Stimulated activated CD8-positive, alpha-beta memory T cell treated with anti-CD3 and anti-CD28 coated beads, Interleukin-12 subunit alpha, Interleukin-12 subunit beta, amount 100 ng/mL, for 4 hours (primary cell): ENCODE measurements at places on chromosomes 3 and 15.

DNA sequence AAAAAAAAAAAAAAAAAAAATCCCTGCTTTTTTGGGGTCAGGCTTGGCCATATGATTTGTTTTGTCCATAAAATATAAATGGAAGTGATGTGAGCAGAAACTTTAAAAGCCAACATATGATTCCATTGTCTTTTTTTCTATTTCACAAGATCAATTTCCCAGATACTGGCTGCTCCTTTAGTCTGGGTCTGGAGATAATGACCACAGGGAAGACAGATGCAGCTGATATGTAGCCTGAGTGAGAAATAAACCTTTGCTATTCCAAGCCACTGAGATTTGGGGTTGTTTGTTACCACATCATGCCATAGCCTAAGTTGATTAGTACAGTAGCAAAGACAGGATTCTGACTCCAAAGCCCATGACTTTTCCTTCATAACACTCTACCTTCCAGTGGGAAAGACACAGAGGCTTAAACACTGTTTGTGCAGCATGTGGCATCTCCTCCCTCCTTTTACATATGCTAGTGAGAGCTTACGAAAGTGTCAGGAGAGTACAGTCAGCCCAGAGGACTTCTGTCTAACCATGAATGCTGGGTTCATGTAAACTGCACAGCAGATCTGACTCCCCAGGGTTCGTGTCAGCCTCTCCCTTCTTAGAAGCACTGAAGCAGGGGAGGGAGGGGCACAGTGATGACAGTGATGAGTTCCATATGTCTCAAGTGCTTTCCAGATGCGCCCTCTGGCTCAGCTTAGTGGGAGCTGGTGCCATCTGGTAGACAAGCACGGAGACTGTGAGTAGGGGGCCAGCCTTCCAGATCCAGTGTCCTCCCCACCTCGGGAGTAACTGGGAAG is 36.7 kb upstream of the SLC7A14 start:
- no peak for DNase-seq

GRCh38 chr3:244041-244440 is 47.5 kb downstream of the CHL1 start:
- no peak for DNase-seq

DNA sequence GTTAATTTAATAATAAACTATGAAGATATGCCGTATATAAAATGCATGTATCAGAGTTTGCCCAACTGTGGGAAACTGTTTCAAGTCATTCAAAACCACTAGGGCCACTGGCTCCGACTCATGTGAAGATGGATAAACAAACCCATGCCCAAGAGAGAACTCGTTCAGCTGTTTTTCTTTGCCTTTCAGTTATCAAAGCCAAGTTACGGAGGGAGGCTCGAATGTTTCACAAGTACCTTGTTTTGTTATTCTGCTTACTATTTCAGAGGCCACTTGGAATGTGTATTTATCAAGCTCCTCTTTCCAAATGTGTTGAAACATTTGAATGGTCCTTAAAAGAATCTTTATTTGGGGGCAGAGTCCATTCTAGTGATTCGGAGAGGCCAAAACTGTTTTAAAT is 82.1 kb downstream of the DUT start:
- no peak for DNase-seq

GRCh38 chr3:23129817-23130216 is 73.3 kb upstream of the UBE2E2 start:
- no peak for DNase-seq

DNA sequence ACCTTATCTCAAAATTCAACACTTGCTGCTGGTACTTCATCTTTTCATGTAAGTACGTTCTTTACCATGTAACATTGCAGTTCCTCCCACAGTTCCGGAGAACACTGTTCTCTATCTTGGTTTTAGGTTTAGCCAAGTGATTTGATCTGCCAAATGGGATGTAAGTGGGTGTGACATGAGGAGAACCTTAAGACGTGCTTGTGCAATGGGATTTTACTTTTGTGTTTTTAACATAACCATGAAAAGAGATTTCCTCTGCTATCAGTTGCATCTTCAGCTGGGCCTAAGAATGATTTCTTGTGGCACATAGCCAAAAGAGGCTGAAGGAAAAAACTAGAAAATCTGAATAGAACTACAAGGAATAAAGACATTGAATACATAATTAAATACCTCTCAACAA is 894.5 kb upstream of the ALCAM start:
- DNase-seq = no peak

DNA sequence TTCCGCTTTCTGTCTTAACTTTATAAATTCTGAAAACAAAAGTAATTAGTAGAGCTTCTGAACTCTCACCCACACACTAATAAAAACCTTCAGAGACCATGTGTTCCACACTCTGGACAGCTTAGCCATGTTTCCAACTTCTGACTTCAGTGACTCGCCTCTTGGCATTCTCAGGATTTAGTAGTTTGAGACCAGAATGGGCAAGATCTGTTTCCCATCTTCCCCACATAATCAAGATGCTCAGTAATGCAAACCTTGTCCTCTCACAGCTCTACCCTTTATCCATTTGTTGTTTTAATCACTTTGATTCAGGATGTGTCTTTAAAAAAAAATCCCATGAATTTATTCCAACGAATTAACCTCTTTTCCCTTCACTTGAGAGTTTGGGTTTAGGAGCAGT is 166.6 kb upstream of the SLC24A5 start:
- DNase-seq = no peak

DNA sequence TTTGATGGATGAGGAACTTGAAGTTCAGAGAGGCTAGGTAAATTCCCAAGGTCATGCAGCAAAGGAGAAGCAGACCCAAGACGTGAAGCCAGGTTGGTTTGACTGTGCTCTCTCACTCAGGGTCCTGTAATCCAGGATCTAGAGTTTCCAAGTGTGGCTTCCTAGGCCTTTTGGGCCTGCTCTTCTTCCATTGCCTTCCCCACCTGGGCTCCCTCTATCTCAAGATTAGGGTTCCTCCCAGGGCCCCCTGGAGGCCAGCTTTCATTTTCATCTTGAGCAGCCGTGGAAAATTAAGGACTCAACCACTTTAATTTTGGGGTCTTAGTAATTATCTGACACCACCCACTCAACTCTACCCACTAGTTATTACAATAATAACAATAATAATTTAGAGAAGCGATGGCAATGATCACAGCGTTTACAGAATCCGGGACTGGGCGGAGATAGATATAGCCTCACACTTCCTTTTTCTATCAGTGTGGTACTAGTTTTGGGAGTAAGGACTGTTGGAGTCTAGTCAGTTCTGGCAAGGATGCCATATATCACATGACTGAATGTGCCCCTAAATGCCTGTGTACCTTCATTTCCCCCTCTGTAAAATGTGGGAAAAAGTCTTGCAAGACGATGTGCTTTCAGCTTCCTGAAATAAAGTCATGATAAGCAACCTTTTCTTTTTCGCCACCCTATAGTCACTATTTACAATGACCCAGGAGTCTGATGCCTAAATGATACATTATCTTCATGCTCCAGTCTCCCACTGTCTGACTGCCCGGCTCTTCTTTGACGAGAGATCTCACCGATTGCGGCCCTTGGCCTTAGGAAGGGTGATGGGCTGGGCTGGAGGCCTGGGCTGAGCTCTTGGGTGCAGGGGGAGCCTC is 30.2 kb upstream of the MAGEF1 start:
- no peak for DNase-seq

DNA sequence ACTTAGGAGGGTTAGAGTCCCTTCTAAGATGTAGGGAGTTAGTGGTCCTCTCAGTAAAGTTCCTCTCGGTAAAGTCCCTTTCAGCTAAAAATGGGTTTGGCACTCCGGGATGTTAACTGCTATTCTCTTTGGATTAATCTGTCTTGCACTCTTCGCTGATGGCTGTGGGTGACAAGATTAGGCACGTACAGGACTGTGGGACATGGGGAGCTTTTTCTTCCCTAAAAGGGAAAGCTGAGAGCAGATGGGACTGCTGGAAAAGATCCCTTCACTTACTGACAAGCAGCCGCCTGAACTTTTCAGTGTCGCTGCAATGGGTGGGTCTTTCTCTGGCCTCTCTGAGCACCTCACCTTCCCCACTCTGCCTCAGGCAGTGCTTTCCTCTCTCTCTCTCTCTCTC is 16.4 kb upstream of the HHATL start:
- DNase-seq = no peak

GRCh38 chr3:108477511-108478147 is 32.8 kb downstream of the MYH15 start:
- DNase-seq = no peak

- DNase-seq = no peak
Measured at GRCh38 chr15:49212897-49213296, 42.9 kb downstream of the GALK2 start.

DNA sequence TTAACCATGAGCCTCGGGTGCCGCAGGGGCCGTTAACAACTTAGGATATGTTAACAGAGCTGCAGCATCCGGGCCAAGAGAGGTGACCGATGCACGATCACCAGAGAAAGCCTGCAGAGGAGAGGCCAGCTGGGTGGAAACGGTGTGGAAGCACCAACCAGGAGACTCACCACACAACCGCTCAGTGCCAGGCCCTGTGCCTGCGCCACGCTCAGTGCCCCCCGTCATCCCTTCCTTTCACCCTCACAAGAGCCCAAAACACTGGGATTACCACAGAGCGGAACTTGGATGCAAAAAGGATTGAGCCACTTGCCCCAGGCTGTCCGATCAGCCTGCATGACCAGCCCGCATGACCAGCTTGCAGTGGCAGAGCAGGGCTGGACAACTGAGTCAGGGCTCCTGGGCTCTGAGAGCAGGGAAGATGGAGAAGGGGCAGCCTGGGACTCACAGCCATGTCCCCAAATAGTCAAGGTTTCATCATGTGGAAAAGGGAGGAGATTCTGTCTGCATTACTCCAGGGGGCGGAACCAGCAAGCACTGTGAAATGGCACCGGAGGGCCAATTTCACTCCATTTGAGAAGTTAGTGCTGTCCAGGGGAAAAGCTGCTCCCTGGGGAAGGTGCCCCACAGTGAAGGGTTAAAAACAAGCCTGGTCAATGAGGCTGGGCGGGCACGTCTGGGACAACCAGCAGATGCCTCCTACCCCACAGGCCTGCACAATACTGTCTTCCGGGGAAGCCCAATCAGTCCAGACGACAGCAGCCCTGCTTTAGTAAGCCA is 156.8 kb downstream of the ATP10A start:
- DNase-seq = no peak

- no peak for DNase-seq
Measured at GRCh38 chr3:58562498-58562897, 14.7 kb downstream of the FAM107A start.

- DNase-seq = no peak
Measured at GRCh38 chr3:46665763-46666452, 27.6 kb downstream of the ALS2CL start.

GRCh38 chr3:72031581-72031980 is 246.6 kb upstream of the PROK2 start:
- no peak for DNase-seq

- no peak for DNase-seq
Measured at GRCh38 chr15:66716656-66717020, 14.6 kb downstream of the SMAD6 start.

GRCh38 chr3:87004883-87005282 is 13.9 kb upstream of the VGLL3 start:
- no peak for DNase-seq

DNA sequence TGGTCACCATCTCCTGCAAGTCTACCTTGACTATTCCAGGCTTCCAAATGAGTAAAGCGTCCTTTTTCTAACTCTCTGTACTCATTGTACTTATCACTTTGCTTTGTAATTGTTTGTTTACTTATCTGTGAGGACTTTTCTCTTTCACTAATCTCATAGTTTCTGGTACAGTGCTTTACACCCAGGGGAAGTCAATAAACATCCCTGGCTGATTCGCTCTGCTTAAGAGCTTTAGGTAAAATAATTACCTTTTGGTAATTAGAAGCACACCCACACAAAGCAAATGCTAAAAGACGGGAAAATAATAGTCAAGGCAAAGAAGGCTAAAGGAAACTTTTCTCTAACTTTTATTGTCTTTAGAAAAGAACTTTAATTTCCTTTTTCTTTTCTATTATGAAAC is 466.9 kb upstream of the ROBO1 start:
- DNase-seq = no peak

- no peak for DNase-seq
Measured at GRCh38 chr3:43854283-43854682, 163.5 kb downstream of the ABHD5 start.

GRCh38 chr3:181610973-181611265 is 100.8 kb upstream of the SOX2 start:
- DNase-seq = no peak

- no peak for DNase-seq
Measured at GRCh38 chr15:48020166-48020565, 100.6 kb upstream of the SLC24A5 start.

GRCh38 chr3:21703291-21703690 is 47.7 kb downstream of the ZNF385D start:
- DNase-seq = no peak

DNA sequence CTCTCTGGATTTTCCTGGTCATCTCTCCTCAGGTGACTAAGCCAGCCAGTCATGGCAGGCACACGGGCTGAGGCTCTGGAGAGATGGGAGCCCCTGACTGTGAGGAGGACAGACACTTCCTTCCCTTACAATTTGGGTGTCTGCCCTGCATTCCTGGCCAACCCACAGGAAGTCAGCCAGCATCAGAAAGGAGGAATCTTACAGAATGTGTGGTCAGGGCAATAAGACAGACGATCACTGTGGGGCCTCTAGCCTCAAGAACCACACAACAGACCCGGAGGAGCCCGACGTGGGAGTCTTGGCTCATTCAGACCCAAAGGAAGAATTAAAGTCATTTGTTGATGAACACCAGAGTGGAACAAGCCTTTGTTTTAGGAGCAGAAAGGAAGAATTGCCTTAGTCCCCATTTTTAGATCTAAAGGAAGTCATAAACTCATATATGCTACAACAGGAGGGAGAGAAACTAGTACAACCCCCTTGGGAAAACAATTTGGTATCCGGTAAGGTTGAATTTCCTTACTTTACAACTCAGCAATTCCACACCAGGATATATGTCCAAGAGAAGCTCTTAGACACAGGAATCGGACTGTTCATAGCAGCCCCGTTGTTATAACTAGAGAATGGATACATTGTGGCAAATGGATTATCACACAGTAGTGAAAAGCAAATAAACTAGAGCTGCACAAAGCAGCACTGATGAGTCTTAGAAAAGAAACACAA is 62.2 kb downstream of the ABTB1 start:
- no peak for DNase-seq

DNA sequence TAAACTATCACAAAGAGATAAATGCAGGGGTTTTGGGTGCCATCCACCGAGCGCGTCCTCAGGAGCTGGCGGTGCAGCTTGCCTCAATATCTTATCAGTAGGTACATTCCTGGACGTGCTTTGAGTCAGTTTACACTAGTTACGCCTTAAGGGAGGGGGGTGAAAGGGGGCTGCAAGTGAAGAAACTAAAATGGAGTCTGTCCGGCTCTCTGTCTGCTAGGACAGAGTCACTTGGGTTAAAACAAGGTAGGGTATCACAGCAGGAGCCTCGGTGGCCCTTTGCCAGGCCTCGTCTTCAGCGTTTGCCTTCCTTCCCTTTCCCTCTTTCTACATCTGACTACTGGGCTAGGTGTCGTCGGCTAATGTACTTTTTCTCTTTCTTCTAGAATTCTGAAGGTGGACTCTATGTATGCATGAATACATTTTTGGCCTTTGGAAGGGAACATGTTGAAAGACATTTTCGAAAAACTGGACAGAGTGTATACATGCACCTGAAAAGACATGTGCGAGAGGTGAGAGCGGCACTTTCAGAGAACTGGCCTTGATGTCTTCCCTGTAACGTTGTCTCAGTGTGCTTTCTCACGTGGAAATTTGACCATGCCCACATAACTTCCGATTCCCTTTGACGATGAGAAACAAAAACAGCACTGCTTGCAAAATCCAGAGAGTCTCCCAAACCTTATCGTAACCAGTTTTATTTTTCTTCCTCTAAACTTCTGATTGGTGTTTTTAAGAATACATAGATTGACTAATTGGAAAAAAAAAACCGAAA is 28.8 kb downstream of the USP13 start:
- DNase-seq = no peak
